ENCODE measurements at places on chromosomes 7 and 10.

DNA sequence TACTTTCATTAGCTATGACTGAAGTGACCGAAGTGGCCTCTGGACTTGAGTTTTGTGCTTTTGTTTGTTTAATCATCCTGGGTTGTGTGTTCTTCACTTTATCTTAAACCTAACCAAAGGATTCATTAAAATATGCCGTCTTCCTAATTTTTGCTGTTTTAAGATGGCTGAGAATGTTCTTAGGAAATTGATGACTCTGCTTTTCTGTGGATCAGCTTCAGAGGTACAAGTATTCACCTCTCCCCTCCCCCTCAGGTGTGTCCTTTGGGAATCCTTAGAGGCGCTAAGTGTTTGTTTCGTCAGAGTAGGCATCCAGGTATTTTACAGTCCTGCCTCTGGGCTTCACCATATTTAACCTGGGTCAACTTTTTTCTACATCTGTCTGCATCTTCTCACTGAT lies 1.1 kb downstream of the CCDC126 start:
- ATAC-seq = no peak

GRCh38 chr7:37698276-37698675 lies 14.7 kb downstream of the GPR141 start:
- no peak for ATAC-seq

GRCh38 chr7:139047970-139048369 lies 12.1 kb upstream of the ZC3HAV1L start:
- ATAC-seq = no peak

DNA sequence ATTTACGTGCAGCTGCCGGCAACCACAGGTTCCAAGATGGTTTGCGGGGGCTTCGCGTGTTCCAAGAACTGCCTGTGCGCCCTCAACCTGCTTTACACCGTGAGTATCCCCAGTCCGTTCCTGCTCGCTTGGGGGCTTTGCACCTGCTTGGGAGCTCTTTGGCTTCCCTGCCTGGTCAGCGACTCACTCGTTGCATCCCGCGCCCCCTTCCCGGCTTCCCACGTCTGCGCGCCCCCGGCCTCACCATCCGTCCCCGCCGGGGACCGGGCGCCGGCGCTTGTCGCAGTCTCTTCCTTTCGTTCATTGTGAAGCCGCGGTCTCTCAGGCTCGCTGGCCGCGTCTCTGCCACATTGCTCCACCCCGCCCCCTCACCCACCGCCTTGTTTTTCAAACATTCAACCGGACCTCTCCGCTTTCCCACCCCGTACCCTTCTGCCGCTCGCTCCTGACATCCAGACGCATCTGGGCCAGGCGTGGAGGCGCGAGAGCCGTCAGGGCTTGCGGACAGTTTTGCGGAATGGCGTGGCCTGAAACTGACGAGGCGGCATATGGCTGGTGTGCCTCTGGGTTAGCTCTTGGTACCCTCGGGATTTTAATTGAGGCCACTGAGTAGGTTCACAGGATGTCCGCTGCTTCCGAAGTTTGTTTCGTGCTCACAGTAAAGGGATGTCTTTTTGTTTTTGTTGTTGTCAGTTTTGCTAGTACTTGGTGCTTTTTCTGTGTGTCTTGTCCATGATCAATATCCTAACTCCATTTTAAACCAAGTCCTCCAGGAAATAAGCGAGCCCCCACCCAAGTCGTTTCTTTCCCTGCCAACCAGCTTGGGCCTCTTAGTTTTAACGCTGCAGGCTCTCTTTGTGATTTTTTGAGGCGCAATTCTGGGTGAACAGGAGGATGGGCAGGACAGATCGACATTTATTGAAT lies 639 bp downstream of the TSPAN13 start:
- ATAC-seq = peak; percentile 51

DNA sequence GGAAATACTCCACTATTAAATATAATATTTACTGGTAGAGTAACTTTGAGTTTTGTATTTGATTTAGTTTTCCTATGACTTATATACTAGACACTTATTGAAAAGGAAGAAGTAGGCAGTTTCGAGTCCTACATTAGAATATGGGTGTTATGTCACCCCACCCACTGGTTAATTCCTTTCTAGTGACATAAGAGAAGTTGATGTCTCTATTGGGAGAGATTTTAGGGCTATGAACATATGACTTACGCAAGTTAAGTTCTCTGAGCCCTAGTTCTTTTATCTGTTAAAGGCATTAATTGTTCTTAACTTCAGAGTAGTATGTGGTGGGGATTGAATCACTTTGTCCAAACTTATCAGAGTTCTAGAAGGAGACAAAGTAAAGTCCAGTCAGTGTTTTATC lies 30.5 kb downstream of the CPED1 start:
- peak; percentile 84 for ATAC-seq

- peak; percentile 42 for ATAC-seq
Observed at GRCh38 chr10:48271047-48271730, 3.3 kb downstream of the FRMPD2 start.

- ATAC-seq = no peak
Observed at GRCh38 chr10:113756940-113757543, 5.6 kb downstream of the PLEKHS1 start.

GRCh38 chr7:115600207-115600606 lies 430.4 kb downstream of the TFEC start:
- ATAC-seq = no peak

DNA sequence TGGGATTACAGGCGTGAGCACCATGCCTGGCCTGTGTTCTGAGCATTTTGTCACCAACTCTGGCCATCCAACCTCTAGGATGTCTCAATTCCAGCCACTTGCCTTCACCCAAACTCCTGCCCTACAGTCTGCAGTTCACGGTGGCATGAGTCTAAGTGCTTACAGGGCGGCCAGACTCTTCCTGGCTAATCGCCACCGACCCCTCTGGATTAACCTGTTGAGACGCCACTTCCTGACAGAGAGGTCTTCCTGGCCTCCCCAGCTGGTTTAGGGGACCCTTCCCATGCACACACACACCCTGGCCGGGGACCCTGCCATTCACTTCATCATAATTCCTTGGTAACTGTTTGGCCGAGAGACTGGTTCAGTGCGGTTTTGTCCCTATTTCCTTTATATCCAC lies 211.5 kb upstream of the SH2B2 start:
- ATAC-seq = no peak

- ATAC-seq = no peak
Observed at GRCh38 chr10:17866346-17866745, 57.2 kb downstream of the MRC1 start.

- no peak for ATAC-seq
Observed at GRCh38 chr10:16361086-16361485, 75.7 kb upstream of the PTER start.

Measured in motor neuron (in vitro differentiated cells).